ENCODE measurements at places on chromosomes 4 and X.

DNA sequence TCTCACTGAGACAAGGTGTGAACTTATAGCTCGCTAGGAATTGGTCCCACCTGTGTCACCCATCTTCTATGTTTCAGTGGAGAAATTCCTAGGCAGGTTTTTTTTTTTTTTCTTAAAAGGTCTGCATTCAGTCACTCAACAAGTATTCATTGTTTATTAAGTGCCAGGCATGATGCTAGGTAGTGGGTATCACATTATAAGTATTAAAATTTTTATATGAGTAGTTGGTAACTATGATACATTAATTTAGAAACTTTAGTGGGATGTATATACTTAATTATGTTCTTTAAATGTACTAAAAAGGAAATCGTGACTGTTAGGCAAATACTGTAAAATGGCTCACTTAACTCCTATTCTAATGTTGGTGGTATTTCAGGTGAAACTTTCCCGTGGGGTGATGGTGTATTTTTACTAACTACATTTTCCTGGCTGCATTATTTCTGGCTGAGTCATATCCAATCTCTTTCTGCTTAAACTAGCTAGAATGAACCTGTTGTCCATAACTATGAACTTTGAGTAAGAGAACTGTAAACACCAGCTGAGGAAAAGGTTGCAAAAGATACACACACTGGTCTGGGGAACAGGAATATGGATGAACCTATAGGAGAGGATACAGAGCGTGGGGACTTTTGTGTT, 49.3 kb upstream of the MED14 start:
- no peak for DNase-seq

GRCh38 chr4:42248972-42249371, 96.5 kb upstream of the BEND4 start:
- DNase-seq: no peak

DNA sequence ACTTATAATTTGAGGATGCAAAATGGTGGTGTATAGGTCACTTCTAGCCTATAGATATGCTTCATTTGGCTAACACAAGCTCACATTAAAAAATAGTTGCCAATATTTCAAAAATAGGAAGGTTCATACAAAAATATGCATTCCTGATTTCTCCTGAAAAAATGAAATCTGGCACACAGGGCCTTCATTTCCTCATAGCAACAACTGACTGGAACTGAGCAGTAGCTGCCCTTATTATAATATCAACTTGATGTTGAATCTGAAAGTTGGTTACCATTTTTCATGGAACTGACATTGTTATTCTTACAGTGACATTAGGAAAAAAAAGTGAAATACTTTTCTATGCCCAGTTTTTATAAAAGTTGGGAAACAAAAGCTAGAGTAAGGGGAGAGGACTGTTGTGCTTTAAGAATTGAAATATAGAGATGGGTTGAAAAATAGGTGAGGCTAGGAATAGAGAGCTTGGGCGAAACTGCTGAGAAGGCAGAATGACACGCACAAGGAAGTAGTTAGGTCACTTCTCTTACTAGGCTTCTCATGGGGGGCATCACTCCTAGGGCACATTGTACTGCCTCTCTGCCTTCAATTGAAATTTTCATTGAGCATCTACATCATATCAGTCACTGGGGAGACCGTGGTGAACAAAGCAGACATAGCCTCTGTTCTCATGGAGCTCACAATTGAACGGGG, 43.1 kb upstream of the C1GALT1C1 start:
- no peak for DNase-seq

- peak; percentile 58 for DNase-seq
These were observed 27.4 kb downstream of the PHKA2 start for GRCh38 chrX:18956303-18957032.

GRCh38 chr4:189769131-189769530, 171.5 kb upstream of the FRG1 start:
- no peak for DNase-seq

GRCh38 chr4:23934915-23935314, 45.1 kb upstream of the PPARGC1A start:
- DNase-seq: no peak

DNA sequence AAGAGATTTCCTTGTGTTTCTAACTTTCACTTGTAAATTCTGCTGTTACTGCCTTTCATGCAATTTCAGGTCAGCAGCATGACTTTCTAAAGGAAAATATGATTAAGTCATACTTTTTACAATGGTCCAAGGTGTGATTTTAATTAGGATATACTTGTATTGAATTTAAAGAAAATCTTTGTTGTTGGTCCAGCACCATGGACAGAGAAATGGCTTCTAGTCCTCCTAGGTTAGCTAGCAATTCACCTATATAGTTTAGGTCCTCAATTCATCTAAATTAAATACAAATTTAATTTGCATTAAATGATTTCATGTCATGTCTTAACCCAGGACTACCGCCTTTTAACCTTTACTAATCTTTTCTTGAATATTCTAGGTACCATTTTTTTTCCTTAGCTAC, 304.9 kb upstream of the RPS6KA3 start:
- DNase-seq: no peak

DNA sequence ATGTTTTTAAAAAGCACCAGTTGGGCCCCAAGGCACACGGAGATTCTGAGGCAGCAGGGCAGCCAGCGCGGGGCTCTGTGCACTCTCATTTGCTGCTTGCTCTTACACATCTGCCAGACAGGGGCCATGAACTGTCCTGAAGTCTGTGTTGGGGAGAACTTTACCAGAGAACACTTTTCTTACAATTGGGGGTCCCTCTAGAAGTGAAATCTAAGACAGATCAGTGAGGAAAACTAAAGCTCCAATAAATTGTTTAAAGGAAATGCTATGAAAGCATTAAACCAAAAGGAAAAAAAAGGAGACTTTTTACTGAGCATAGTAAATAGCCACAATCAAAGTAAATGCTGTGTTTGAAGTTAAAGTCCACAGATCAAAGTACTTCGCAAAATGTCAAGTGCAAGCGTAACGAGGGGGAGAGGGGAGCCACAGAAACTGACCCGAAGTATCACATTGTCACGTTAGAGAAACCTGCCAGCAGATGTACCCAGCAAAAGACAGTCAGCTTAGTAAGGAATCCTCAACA, 37.8 kb downstream of the SORBS2 start:
- no peak for DNase-seq

Measured in AML-193 (cell line).